ENCODE measurements at places on chromosomes 6 and 20.

GRCh38 chr6:97240222-97240621 lies 42.8 kb downstream of the MMS22L start:
- DNase-seq = no peak

GRCh38 chr20:15346657-15347280 lies 1009.4 kb upstream of the FLRT3 start:
- no peak for DNase-seq

DNA sequence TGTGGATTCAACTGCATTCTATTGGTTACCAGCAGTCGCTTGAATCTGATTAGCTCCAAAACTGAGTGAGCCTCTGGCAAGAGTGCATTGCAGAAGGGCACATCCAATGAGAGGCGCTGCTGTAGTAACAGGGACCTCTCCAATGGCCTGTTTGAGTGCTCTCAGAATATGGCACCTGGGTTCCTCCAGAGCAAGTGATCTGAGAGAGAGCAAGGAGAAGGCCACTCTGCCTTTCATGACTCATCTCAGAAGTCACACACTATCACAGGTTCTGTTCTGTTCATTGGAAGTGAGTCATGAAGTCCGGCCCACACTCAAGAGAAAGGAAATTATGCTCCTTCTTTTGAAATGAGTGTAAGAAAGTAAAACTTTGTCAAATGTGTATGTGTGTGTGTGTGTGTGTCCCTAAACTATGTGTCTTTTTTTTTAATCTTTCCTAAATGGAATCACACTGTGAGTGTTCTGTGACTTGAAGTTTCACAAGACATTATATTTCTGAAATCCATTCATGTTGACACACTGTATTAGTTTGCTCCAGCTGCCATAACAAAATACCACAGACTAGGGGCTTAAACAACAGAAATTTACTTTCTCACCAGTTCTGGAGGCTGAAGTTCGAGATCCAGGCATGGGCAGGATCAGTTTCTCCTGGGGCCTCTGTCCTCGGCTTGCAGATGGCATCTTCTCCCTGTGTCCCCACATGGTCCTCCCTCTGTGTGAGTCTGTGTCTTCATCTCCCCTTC lies 138.3 kb upstream of the CDYL start:
- DNase-seq = no peak

- no peak for DNase-seq
Measured at GRCh38 chr20:13006825-13007224, 1.9 kb upstream of the SPTLC3 start.

DNA sequence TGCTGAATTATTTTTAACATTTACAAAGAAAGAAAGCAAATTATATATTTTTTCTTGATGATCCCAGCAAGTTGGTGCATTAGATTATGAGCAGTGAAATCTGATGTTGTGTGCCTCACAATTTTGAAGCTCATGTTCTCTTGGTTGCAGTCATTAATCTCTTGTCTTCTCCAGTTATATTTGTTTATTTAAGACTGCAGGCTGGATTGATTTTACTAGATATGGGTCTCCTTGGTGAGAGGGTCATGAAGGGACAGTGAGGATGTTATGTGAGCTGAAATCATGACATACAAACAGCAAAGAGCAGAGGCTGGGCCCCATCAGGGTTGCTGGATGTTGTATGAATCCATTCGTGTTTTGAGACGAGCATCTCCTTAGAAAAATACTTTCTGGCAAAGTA lies 64.2 kb upstream of the AKIRIN2 start:
- DNase-seq = no peak

GRCh38 chr6:153624528-153624927 lies 414.5 kb upstream of the OPRM1 start:
- DNase-seq = no peak

GRCh38 chr20:52731093-52731492 lies 241.1 kb upstream of the TSHZ2 start:
- no peak for DNase-seq
